Activated T-cell treated with anti-CD3 and anti-CD28 coated beads, Interleukin-2, amount 50 U/mL, for 72 hours (primary cell): ENCODE measurements at places on chromosomes 2 and 18. TPM values are rescaled to one million over a fixed set of nuclear protein-coding genes. Genes with fewer than 3 reads are reported as not detected.
A peak's percentile ranks its signal among the peaks of the same experiment; 100 is the strongest.

- no peak overlapping the region for H3K27ac ChIP-seq
- H3K4me3 ChIP-seq: no peak overlapping the region
- peaks cover 14% of the 10 kb centered on the region for H3K4me1 ChIP-seq
- H3K27me3 ChIP-seq: no peaks in the 10 kb centered on the region
- H3K36me3 ChIP-seq: no peaks in the 10 kb centered on the region
Observed at GRCh38 chr2:58109481-58109880, 62.9 kb downstream of the VRK2 start.

- no peaks in the 10 kb centered on the region for H3K4me1 ChIP-seq
- H3K36me3 ChIP-seq: no peaks in the 10 kb centered on the region
- no peak overlapping the region for H3K4me3 ChIP-seq
- no peak for DNase-seq
- H3K27me3 ChIP-seq: no peaks in the 10 kb centered on the region
Observed at GRCh38 chr2:220424561-220424960, 797.1 kb downstream of the SLC4A3 start.

DNA sequence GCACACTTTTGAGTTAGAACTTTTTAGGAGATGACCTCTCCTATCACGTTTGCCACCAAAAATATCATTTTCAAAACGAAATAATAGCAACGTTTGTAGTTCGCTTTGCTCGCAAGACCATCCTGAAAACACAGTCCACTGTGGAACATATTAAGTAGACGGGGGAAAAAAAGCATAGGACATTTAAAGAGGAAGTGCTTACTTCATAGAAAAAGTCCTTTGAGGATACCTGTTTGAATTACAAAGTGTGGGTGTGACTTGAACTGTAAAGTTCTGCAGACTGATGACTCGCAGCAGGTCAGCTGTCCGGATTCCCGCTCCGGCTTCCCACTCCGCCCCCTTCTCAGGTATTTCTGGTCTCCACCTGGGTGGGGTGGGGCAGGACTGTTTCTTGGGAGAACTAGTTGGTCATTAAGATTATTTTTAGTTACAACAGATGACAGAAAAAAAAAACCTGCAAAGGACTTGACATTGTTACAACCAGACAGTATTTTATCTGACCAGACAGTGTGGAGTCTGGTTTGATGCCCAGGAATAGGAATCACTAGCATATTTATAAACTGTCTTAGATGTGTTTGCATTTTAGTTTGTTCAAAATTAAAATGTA is 13.3 kb downstream of the CNOT11 start:
- H3K27ac ChIP-seq: no peak overlapping the region
- H3K36me3 ChIP-seq: peaks cover 17% of the 10 kb centered on the region
- H3K4me1 ChIP-seq: peaks cover 31% of the 10 kb centered on the region
- H3K27me3 ChIP-seq: no peaks in the 10 kb centered on the region

DNA sequence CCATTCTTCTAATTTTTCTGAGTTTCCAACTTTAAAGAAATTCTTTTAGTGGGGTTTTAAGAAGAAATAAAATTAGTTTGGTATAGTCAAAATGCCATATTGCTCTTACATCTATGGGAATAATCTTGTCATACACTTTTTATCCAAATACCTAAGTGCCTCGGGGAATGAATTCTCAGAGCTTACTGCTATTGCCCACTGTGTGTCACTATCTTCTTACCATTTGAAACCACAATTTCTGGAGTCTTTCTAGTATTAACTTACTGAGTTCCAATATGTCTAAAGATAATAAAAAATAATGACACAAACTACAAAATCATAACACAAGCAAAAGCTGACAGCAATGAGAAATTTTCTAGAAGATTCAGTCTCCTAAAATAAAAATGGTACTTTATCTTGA is 23.7 kb upstream of the DNAH6 start:
- DNase-seq: no peak
- no peaks in the 10 kb centered on the region for H3K36me3 ChIP-seq
- no peaks in the 10 kb centered on the region for H3K27me3 ChIP-seq
- no peak overlapping the region for H3K4me3 ChIP-seq

- no peak overlapping the region for H3K4me3 ChIP-seq
- no peak for DNase-seq
- peaks cover 18% of the 10 kb centered on the region for H3K27me3 ChIP-seq
Observed at GRCh38 chr2:69116438-69116837, 103.5 kb downstream of the ANTXR1 start.

DNA sequence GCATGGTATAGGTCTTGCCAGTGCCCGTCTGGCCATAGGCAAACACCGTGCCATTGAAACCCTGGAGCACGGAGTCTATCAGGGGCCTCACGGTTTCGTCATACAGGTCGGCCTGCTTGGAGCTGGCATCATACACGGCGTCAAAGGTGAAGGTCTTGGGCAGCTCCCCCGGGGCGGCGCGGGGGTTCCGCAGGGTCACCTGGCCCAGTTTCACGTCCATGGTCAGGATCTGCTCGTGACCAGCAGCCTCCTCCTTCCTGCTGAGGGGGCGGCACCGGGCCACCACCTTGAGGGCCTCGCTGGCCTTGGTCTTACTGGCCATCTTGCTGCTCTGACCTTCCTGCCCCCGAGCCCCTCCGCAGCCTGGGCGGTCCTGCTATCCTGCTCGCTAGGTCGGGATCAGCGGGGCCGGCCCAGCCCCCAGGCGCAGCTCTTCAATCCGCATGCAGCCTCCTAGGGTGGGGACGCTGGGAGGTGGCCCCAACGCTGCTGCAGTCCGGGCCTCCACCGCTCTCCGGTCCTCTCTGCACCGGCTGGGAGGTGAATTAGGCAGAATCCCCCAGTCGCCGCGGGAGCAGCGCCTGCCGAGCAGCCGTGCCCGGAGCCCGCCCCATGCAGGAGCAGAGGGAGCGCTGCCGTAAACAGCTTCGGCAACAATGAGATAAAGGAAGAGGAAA is 563 bp downstream of the KIF3C start:
- peak overlapping the region; percentile 93 for H3K4me3 ChIP-seq
- H3K36me3 ChIP-seq: no peaks in the 10 kb centered on the region

DNA sequence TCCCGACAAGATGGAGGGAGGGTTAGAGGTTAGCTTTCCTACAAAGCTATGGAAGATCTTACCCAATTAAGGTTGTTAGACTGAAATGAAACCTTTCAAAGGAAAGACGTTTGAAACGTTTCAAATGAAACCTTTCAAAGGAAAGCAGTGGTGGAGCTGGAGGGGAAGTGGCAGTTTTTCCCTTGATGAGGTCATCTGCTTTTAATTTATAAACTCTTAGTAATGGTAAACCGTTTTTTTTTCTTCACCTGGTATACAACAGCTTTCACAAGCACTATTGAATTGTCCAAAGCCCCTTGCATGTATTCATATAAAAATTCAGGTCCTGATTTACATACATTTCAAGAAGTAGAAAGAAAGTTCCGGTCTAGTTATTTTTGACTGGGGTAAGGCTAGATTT is 7.4 kb downstream of the PMAIP1 start:
- peaks cover 74% of the 10 kb centered on the region for H3K4me1 ChIP-seq
- H3K36me3 ChIP-seq: peaks cover 16% of the 10 kb centered on the region
- peak overlapping the region; percentile 73 for H3K27ac ChIP-seq
- H3K4me3 ChIP-seq: peak overlapping the region; percentile 68

DNA sequence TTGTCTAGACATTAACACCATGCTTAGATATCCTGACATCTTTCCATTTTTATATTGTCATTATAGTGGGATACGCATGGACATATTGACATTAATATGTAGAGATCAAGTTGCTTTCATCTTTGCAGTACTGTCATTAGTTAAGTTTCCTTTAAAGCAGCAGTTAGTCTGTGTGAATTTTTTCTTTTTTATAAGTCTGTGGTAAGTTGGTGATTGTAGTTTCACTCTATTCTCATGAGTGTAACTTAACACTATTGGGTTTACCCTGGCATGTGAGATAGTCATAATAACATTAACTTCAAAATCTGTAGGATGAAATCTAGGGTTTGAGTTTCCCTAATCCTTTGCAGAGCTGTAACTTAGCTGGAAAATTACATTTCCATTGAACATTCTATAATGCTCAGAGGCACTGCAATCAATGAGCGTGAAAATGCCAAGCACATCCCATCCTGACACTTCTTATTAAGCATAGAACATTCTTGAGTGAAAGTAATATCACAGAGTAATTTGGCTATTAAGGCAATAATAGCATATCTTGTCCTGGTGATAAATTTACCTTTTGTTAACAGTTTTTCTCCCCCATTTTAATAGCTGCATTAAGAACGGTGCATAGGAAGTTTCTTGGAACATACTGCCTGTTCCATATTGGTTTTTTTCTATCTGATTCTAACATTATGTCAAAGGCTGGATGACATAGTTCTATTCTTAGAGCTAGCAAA is 47.5 kb upstream of the DARS1 start:
- no peaks in the 10 kb centered on the region for H3K27me3 ChIP-seq
- no peak overlapping the region for H3K4me3 ChIP-seq
- H3K27ac ChIP-seq: no peak overlapping the region
- no peak for DNase-seq
- H3K36me3 ChIP-seq: no peaks in the 10 kb centered on the region

DNA sequence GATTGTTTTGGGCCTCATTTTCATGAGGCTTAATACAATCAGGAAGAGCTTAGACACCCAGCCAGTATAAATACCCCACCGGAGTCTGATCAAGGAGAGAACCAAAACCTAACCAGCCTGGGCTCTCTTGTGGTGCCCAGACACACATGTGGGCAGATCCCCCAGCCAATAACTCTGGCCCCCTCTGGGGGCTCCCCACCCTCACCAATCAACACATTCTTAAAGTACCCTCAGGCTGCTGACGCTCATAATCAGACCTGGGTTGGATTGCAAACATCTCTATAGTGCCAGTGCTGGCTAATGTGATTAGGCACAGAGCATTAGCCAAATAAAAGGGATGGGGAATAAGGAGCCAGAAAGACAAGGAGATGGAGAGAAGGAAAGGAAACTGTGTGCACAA is 329.6 kb downstream of the BCL11A start:
- H3K27ac ChIP-seq: no peak overlapping the region
- no peaks in the 10 kb centered on the region for H3K36me3 ChIP-seq
- H3K27me3 ChIP-seq: no peaks in the 10 kb centered on the region
- no peaks in the 10 kb centered on the region for H3K4me1 ChIP-seq

- H3K4me1 ChIP-seq: no peaks in the 10 kb centered on the region
- H3K36me3 ChIP-seq: no peaks in the 10 kb centered on the region
- no peak overlapping the region for H3K4me3 ChIP-seq
- no peak overlapping the region for H3K27ac ChIP-seq
- no peak for DNase-seq
Observed at GRCh38 chr2:7242189-7242867, 325.1 kb downstream of the RNF144A start.

Gene PECR
- 29.7 TPM for total RNA-seq

Gene GAL3ST2
- 0.82 TPM for total RNA-seq

Gene RTP5
- 0.56 TPM for total RNA-seq

Gene TDRD15
- total RNA-seq: not detected

Gene AQP12A
- total RNA-seq: not detected
